ENCODE measurements at places on chromosomes 16 and 17. TPM values are rescaled to one million over a fixed set of nuclear protein-coding genes. Genes with fewer than 3 reads are reported as not detected.

DNA sequence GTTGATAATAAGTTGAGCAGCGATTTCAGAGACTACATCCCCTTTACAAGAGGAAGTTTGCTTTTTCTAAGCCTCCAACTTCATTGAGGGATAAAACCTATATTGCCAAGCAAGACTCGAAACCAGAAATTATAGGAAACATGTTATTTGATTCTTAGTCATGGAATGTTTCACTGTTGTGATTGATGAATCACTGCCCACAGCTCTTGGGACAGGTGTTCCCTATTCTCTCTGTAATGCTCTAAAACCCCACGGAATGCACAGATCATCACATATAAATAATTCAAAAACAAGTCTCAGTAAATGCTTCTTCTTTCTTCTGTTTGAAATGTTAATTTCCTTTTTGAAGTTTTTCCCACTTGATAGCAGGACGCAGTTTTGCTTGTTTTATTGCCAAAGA lies 809.5 kb upstream of the GOT2 start:
- no peak for DNase-seq

- DNase-seq = peak; percentile 42
Observed at GRCh38 chr17:50055055-50055425, 870 bp upstream of the ITGA3 start.

Gene EFCAB13
- 14.1 TPM for polyA plus RNA-seq

DNA sequence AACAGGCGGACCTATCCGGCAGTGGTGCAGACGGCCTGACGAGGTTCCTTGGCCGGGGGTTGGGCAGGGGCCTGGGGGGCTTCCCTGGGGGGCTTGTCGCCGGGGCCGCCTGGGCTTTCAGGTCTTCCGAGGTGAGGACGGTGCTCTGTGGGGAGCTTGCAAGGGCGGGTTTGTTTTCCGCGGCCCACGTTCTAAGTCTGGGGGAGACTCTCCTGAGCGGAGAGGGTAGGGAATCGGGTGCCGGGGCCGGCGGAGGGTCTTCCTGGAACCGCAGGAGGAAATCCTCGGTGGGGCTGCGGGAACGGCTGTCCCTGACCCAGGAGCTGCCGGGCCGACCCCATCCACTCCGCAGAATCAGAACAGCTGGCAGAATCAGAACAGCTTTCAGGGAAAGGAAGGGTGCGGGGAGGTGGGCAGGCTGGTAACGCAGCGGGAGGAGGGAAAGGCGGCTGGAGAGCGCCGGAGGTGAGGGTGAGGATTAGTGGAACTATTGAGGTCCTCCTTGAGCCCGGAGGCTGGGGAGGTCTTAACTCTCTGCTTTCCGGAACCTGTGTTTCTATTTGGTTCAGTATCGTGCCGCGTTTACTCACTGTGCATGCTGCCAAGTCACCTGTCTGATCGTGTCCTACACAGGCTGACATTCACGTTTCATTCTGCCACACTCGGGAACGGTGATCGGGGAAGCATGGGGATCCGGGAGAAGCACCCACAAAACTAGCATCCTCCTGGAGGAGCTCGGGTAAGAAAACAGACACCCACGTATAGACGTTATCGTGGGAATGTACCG lies 28.9 kb downstream of the CPSF4L start:
- DNase-seq = no peak

GRCh38 chr16:10941127-10941933 lies 938 bp downstream of the DEXI start:
- no peak for DNase-seq

GRCh38 chr17:7576432-7576937 lies 3.0 kb upstream of the CD68 start:
- no peak for DNase-seq

Gene ITGAD
- polyA plus RNA-seq = 0.52 TPM

- DNase-seq = peak; percentile 59
Observed at GRCh38 chr16:83826146-83826913, 18.6 kb downstream of the HSBP1 start.

GRCh38 chr16:10239640-10240039 lies 57.4 kb upstream of the GRIN2A start:
- no peak for DNase-seq

Gene SLC16A11
- 0.18 TPM for polyA plus RNA-seq

DNA sequence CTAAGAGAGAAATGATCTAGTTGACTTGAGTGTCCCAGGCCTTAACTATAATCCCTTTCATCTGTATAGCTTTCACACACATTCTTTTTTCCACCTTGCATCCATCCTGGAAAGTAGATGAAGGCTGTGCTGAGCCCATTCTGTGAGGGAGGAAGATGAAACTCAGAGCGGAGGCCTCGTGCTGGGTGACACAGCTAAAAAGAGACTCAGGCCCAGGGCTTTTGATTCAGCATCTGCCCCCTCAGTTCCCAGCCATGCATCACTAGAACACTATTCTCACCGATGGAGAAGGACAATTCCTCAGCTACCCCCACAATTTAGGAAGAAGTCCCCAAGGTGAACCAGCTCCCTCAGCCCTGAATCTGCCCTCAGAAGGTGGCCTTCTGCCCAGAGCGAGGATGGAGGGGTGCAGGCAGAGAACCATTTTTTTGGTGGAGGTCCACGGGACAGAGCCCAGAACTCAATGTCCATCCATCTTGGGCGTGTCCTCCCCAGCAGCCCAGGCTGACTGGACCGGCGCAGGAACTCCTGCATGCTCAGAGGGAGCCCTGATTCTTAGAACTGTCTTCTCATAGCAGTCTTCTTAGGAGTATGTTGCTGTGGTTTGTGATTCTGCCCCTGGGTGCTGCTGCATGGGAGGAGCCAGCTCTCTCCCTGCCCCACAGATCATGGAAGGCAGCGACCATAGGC lies 5.8 kb upstream of the MYCBPAP start:
- DNase-seq = no peak

Gene SMPD3
- 1.3 TPM for polyA plus RNA-seq

DNA sequence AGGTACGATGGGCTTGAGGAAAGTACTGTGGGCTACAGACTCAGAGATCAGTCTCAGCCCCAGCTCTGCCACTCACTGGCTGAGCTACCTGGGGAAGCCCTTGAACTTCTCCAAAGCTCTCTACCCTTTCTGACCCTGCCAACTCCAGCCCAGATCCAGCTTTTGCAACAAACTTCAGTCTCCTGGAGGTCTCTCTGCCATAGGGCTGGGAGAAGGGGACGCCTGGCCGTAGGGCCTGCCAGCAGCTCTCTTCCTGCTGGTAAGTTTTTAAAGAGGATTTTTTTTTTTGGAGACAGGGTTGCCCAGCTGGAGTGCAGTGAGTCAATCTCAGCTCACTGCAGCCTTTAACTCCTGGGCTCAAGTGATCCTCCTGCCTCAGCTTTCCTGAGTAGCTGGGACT lies 11.5 kb downstream of the INPP5K start:
- no peak for DNase-seq

DNA sequence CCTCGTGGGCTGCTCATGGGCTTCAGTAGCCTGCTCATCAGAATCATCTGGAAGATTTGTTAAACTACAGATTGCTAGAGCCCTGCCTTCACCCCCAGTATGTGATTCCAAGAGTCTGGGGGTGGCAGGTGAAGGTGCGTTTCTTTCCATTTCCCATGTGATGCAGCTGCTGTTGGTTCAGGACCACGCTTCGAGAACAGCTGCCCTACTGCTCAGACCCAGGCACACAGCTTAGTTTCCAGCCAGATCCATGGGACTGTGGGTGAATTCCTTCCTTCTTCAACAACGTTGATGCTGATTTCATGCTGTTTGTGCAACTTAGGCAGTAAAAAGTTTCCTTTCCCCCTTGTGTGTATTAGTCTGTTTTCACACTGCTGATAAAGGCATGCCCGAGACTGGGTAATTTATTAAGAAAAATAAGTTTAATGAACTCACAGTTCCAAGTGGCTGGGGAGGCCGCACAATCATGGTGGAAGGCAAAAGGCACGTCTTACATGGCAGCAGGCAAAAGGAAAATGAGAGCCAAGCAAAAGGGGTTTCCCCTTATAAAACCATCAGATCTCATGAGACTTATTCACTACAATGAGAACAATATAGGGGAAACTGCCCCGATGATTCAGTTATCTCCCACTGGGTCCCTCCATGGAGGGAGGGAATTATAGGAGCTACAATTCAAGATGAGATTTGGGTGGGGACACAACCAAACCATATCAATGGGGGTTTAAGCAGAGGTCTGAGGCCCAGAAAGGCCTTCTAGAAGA lies 159.2 kb downstream of the XYLT1 start:
- DNase-seq = no peak

DNA sequence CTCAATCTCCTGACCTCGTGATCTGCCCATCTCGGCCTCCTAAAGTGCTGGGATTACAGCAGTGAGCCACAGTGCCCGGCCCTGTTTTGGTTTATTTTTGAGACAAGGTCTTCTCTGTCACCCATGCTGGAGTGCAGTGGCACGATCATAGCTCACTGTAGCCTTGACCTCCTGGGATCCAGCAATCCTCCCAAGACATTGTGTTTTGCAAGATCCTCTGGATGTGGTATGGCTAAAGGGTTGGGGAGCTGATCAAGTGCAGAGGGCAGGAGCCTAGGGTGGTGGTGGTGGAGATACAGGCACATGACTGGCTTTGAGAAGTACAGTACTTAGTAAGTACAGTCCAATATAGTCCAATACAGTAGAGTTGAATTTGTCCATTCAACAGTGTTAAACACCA lies 16.6 kb upstream of the TNS4 start:
- DNase-seq = no peak

DNA sequence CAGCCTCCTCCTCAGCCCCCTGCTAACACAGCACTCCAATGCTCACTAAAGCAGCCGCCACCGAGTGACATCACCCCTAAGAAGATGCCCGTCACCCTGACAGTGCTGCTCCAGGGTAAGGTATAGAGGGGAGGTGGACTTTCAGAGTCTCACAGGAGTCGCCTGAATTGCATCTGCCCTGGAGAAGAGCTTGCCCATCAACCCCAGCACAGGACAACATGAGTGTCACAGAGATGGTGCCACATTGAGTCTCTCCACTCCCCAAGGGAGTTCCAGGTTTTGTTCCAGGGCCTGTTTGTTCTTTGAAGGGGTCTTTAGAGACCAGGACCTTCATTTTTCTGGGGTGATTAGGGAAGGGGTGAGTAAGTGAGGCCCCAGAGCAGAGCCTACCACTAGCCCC lies 2.2 kb upstream of the P2RX5 start:
- DNase-seq = no peak

DNA sequence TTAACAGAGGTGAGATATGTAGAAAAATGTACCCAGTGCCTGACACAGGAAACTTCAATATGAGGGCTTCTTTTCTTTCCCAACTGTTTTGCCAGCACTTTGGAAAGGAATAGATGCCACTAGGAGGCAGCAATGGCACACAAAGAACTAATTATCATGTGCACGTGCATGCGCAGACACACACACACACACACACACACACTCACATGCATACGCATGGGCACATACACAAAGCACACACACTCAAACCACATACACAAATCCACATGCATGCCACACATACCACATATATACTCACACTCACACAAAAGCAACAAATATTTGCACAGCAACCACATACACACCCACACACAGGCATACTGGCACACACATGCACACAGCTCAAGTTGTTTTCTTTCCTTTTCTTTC lies 8.8 kb upstream of the CEP112 start:
- DNase-seq = peak; percentile 75

Gene NR1D1
- polyA plus RNA-seq = 4.1 TPM

- no peak for DNase-seq
Observed at GRCh38 chr16:49496656-49497055, 123.1 kb downstream of the C16orf78 start.

Gene SPNS2
- 32.3 TPM for polyA plus RNA-seq

GRCh38 chr17:38327936-38328335 lies 15.8 kb downstream of the GPR179 start:
- DNase-seq = no peak

Gene RASL10B
- 13.0 TPM for polyA plus RNA-seq

DNA sequence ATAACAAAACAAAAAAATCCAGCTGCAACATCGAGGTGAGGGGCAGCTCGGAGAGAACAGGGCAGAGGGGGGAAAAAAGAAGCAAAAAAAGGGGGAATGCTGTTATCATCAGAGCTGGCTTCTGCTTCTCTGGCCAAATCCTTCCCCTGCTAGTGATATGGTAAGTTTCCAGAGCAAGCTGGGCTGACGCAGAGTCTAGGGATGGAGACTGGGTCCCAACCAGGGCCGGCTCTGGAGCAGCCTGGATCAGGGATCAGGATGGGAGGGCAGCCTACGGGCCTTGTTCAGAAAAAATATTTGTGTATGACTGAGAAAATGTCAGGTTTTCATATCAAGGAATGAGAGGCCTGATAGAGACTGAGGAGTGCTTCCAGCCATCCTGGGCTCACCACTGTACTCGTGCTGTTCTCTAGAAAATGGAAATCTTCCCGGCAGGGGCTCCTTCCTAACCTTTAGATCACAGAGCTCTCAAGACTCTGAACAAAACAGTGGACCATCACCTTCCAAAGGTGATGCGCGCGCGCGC lies 726 bp upstream of the C1QTNF1 start:
- no peak for DNase-seq

DNA sequence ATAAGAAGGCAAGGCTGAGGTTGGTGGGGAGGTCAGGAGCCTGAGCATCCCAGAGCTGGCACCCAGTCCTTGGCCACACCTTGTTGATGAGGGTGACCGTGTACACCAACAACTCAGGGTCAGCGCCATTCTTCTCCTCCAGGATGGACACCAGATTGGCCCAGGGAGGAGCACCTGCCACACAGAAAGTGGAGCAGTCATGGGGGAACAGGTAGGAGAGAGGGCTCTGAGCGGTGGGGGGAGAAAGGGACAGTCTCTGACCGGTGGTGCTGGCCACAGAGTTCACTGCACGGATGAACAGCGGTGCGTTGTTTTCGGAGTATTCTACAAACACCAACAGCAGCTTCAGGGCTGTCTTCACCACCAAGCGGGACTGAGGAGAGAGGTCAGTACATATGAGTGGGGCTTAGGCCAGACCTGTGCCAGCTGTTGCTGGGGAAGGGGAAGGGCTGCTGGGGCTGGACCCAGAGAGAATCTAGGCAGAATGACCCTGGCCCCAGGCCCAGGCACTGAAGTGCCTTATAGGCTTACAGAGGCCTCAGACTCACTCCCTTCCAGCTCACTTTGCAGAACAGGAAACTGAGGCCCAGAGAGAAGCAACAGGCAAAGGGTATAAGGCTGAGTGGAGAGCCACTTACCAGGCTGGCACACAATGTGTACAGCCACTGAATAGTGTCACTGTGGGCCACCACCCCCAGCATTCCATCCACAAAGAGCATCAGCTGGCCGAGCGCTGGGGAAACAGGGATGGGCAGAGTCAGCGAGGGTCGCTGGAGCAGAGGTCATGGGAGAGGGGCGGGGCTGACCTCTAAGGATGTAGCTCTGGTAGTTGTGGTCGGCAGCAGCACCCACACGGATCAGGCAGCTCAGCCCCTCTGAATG lies 9.6 kb downstream of the FHOD1 start:
- DNase-seq = no peak

Measured in left kidney (tissue), 8 donors.